ENCODE measurements at places on chromosomes 7 and 10.

DNA sequence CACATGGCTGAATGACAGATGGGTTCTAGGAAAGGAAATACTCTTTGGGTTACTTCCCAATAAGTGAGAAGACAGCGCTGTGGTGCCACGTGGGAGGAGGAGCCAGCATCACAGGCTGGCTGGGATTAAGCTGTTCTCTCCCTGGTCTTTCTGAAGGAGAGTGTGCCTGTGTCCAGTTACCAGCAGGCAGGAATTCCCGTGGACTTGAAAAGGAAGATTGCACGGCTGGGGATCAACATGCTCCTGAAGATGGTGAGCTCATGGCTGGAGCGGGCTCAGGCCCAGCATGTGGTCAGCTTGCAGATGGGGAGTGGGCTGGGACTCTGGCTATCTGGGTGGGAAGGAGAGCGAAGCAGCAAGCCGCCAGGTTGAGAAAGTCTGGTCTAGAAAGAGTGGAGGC is 8.1 kb downstream of the ADCK2 start:
- DNase-seq: no peak

GRCh38 chr10:106771154-106771553 is 393.4 kb downstream of the SORCS1 start:
- no peak for DNase-seq

DNA sequence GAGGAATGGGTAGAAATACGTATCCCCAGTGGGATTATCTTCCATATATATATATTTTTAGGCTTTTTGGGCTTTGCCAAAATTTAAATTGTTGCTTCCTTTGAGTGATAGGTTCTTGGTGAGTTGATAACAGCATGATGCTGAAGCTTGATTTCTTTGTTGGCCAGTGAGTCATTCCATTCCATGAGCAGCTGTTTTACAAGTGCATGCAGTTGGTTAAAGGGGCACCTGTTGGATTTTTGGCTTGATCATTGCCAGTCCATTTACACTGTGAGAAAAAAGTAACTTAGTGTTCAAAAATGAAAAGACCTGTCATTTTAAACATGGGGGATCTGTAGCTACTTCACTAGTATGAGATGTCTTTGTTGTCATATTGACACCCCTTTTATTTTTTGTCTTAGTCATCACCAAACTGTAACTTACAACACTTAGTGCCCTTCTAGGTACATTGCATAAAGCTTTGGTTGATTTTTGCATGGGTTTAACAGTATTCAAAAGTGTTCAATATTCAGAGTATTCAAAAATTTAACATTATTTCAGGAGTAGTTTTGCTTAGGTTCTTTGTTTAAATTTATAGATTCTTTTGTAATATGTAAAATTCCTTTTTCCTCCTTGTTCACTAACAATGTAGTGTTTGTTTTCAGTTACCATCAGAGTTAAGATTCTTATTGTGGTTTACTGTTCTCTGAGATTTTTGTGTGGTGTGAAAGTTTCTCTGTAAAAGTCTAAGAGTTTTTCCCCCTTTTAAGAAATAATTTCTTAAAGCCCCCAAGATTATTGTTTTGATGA is 8.8 kb downstream of the AKAP9 start:
- DNase-seq: peak; percentile 12

GRCh38 chr10:27529010-27529783 is 25.1 kb downstream of the RAB18 start:
- DNase-seq: peak; percentile 57

GRCh38 chr7:20141666-20142065 is 75.5 kb downstream of the MACC1 start:
- peak; percentile 27 for DNase-seq

GRCh38 chr10:72229261-72230251 is 13.5 kb upstream of the ASCC1 start:
- DNase-seq: peak; percentile 73

GRCh38 chr10:130432850-130433249 is 296.7 kb downstream of the GLRX3 start:
- no peak for DNase-seq

- peak; percentile 56 for DNase-seq
Measured at GRCh38 chr7:36301914-36302771, 87.5 kb upstream of the ANLN start.

- no peak for DNase-seq
Measured at GRCh38 chr7:117066668-117067067, 113.4 kb downstream of the ST7 start.

DNA sequence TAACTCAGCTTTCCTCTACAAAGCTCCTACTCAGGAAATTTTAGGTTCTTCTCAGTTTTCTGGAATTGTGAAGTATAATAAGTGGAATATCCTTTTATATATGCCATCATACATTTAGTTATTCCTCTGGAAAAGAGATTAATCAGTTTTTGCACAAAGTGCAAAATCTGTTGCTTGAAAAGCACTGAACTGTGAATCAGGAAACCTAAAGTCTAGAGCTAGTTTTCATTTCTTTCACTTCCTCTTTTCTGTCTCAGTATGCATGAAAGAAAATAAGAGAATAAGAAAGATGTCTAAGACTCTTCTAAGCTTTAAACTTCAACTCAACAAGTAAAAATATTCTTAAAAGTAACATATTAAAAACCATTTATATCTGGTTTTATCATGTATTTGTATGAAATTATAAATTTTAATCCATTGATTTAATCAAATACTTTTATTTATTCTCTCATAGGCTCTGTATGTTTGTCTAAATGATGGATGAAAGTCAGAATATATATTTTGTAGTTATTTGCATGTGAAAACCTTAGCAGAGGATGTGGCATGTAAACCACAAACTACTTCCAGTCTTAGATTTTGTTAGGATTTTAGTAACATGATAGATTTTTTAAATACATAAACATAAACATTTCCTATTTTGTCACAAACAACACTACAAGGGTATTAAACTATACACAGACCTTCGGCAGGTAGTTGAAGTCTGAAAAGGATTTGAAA is 1073.0 kb downstream of the XPNPEP1 start:
- no peak for DNase-seq

DNA sequence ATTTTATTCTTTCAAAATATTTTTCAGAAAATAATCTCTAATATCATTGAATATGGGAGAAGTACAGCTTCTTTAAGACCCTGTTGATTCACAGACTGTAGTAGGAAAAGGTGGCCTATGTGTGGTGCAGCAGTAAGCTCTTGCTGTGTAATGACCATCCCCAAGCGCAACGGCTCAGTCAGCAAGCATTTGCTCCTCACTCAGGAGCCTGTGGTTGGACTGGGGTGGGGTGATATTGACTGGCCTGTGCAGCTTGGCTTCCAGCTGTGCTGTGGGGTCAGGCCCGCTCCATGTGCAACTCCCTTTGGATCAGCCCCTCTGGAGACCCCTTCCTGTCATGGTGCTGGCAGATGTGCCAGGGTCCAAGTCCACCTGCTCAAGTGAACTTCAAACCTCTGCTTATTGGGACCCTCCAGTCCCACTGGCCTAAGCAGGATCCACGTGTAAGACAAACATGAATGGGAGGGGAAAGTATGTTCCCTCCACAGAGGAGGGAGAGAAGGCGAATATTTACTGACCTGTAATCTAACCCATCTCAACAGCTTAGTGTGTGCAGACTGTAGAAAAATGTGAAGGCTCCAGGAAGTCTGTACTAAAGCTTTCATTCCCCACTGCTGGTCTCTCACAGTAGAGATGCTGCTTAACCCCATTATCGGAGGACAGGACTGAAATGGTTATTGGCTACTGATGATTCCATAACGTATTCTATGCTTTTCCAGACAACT is 239.7 kb downstream of the WDR37 start:
- no peak for DNase-seq

GRCh38 chr10:132878091-132878729 is 64.2 kb downstream of the CFAP46 start:
- DNase-seq: no peak
